Esophagus squamous epithelium (tissue), 5 donors: ENCODE measurements at places on chromosomes 3 and 15.
A peak's percentile ranks its signal among the peaks of the same experiment; 100 is the strongest.

GRCh38 chr3:139427283-139428060 is 38.0 kb upstream of the COPB2 start:
- DNase-seq: no peak
- H3K4me1 ChIP-seq: no peaks in the 10 kb centered on the region
- H3K36me3 ChIP-seq: no peaks in the 10 kb centered on the region
- H3K27me3 ChIP-seq: no peaks in the 10 kb centered on the region

GRCh38 chr3:185998136-185998535 is 60.3 kb upstream of the TRA2B start:
- no peak overlapping the region for H3K4me3 ChIP-seq
- no peaks in the 10 kb centered on the region for H3K36me3 ChIP-seq
- DNase-seq: no peak
- no peak overlapping the region for H3K27ac ChIP-seq
- H3K27me3 ChIP-seq: no peaks in the 10 kb centered on the region

DNA sequence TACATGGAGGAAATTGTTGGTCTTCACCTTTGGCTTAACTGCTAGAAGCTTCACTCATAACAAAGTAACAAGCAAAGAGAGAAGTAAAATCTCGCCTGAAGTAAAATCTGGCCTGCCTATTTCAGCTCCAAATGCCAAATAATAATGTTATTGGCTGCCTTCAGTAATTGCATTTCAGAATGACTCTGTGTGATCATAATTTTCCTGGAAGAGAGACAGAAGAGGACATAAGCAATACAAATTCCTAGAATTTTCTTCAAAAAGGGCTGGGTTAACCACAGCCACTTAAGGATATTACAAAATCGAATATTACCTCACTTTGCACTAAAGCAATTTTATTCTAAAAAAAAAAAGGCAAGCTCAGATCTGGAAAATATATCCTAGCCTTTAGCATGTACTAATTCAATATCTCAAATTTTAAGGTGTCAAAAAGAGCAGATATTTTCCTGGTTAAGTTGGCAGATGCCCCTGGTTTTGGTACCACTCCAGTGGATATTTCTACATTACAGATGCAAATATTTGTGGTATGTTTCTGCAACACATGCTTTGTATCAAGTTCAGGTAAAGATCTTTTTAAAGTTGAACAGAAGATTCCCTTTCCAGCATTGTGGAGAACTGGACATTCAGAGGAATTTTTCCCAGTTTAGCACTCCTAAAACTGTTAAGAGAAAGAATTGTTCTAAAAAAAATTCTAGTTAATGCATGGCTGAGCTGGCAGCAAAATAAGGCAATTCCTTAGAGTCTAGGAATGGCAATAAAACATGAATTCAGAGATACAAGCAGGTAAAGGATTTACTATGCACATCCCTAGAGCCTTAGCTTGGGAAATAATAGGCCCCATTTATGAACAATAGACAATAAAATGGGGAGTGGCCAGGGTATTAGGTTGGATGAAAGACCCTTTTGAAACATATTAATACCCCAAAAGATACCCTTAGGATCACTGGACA is 116.7 kb downstream of the STAC start:
- H3K36me3 ChIP-seq: no peaks in the 10 kb centered on the region
- no peaks in the 10 kb centered on the region for H3K4me1 ChIP-seq
- no peak overlapping the region for H3K27ac ChIP-seq
- H3K4me3 ChIP-seq: no peak overlapping the region
- DNase-seq: no peak

GRCh38 chr3:111904376-111905241 is 45.5 kb downstream of the PHLDB2 start:
- no peaks in the 10 kb centered on the region for H3K27me3 ChIP-seq
- H3K4me3 ChIP-seq: no peak overlapping the region
- peak overlapping the region; percentile 80 for H3K27ac ChIP-seq

DNA sequence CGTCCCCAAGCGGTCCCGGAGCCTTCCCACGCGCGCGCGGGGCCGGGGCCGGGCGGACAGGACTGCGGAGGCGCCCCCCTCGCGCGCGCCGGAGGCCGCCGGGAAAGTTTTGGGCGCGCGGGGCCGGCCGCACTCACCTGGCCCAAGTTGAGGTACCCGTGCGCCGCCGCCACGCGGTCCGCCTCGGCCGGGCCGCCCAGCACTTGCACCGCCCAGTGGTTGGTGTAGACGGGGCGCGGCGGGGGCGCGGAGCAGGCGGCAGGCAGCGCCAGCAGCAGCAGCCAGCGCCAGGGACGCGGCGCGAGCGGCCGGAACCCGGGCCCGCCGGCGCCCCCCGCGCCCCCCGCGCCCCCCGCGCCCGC is 289 bp downstream of the PCSK6 start:
- peaks cover 2% of the 10 kb centered on the region for H3K27me3 ChIP-seq
- no peak overlapping the region for H3K27ac ChIP-seq
- DNase-seq: no peak
- peaks cover 28% of the 10 kb centered on the region for H3K4me1 ChIP-seq

GRCh38 chr15:62498712-62499111 is 333.6 kb upstream of the C2CD4B start:
- no peaks in the 10 kb centered on the region for H3K36me3 ChIP-seq
- H3K4me3 ChIP-seq: no peak overlapping the region
- peaks cover 31% of the 10 kb centered on the region for H3K4me1 ChIP-seq
- H3K27ac ChIP-seq: no peak overlapping the region
- no peak for DNase-seq

DNA sequence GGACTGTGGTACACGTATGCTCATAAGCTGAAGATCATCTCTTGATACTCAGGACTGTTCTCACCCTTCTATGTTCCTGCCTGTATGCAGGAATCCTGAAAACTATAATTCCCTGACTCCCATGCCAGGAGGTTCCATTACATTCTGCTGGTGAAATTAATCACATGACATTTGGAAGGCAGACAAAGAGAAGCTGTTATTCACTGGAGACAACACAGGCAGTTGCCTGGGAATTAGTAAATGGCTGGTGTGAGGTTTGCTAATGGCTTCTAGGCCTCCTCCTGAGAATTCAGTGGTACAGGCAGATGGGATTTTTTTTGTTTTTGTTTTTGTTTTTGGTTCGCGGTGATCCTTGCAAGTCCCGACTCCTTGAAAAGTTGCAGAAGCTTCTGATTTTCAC is 91.4 kb downstream of the CTNNB1 start:
- no peak overlapping the region for H3K4me3 ChIP-seq
- H3K27me3 ChIP-seq: no peaks in the 10 kb centered on the region
- no peak for DNase-seq
- no peaks in the 10 kb centered on the region for H3K36me3 ChIP-seq
